ENCODE measurements at places on chromosomes 11 and 22.

DNA sequence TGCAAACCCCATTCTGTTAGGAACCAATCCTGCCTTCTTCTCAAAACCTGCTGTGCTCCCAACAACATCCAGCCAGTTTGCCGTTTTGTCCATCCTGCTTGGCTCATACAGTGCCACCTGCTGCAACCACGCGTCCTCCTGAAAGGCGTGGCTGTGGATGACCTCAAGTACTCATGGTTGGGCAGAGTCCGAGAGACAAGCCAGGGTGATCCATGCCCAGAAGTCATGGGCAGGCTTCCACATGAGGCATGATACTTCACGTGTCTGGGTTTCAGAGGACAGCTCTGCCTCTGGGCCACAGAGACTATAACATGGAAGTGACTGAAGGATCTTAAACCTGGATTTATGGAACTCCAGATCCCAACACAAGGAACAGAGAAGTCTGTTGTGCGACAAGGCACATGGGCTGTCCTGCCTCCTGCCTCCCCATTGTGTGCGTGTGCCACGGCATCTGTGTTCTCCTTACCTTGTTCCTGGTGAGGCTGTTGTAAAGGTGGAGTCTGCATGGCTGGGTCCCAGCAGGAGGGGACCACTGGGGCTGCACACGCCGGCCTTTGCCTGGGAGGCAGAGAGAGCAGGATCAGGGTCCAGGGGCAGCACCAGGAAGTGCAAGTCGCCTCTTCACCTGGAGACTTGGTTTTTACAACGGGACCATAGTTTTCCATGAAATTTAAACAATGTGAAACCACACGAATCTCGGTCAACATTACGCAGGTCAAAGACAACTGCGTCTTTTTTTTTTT, 15.4 kb downstream of the CARS1 start:
- DNase-seq = no peak

- no peak for DNase-seq
These were observed 9.9 kb downstream of the B3GAT1 start for GRCh38 chr11:134401825-134402809.

DNA sequence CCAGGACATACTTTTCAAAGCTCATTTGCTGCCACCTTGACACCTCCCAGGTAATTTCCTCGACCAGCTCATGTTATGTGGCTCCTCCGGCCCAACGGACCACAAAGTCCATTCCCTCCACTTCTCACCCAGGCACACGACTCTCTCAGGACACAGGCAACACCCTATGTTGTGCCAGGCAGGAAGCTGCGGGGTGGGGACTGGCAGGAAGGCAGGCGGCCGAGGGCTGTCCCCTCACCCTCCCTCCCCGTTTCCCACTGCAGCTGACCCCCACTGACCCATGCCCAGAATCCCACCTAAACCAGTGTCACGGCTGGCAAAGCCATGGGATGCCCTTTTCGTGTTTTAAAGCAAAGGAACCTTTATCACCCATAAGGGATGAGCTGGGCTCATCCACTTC, 20.8 kb downstream of the CELSR1 start:
- DNase-seq = no peak

- no peak for DNase-seq
These were observed 21.2 kb upstream of the MTMR3 start for GRCh38 chr22:29861672-29862297.

DNA sequence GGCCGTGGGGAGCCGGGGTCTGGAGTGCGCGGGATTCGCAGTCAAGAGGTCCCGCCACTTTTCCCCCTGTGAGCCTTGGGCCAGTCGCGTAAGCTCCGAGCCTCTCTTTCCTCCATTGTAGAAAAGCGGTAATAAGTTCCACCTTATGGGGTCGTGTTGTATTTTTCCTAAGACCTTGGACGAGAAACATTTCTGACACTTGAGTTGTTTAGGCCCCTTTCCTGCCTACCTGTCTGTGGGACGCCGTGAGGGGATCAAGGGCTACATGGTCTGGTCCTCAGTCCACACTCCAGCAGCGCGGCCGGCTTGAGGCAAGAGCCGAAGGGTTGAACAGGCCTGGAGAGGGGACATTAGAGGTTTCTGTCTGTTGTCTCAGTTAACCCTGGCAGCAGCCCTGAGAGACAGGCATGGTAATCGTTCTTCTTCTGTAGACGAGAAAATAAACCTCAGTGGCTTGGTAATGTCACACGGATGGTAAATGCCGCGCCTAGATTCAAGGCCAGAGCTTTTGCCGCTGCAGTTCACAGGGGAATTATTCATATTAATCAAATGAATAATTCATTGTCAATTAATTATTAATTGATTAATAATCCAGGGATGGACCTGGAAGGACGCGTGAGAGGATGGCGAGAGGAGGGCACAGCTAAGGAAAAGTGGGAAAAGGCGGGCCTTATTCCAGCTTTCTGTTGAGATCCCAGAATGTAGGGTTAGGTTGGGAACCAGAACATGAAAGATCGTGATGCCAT, 545 bp downstream of the FEN1 start:
- no peak for DNase-seq

DNA sequence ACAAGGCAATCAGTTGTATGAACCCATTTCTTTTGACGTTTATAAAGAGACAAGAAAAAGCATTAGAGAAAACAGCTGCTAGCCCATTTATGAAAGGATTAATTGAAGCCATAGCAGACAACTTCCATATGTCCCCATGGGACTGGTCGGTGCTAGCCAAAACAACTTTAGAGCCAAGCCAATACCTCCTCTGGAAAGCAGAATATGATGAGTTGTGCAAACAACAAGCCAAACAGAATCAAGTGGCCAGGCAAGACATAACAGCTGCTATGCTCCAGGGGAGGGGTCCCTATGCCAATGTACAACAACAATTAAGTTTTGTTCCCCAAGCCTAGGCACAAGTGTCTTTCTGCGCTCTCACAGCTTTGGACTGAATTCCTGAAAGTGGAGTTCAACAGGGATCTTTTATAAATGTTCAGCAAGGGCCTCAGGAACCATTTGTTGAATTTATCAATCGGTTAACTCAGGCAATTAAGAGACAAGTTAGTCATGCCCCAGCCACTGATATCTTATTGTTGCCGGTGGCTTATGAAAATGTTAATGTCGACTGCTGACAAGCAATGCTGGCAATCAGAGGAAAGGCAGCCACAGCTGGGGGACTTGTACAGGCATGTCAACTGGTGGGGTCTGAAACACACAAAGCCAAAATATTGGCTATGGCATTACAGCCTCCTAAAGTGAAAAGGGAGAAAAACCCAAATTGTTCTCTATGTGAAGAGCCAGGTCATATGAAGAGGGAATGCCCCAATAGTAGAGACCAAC, 1593.1 kb upstream of the TENM4 start:
- no peak for DNase-seq

DNA sequence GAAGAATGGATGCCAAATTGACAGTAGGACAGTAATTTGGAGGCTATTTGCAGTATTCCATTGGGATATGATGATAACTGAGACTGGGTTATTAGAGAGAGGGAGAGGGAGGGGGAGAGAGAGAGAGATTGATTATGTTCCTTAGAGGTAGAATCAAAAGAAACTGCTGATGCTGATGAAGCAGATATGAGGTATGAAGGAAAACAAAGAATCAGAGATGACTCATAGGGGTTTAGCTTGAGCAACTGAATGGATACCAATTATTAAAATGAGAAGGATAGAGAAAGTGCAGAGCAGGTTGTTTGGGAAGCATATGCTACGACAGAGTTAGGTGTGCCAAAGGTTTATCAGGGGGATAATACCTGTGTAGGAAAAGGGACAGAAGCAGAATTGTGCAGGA, 12.8 kb upstream of the NUCB2 start:
- no peak for DNase-seq

- no peak for DNase-seq
These were observed 4.4 kb upstream of the DENND5A start for GRCh38 chr11:9269492-9270013.

GRCh38 chr11:31445621-31446020, 63.8 kb downstream of the IMMP1L start:
- DNase-seq = no peak
